ENCODE measurements at places on chromosomes 2 and 18.
A peak's percentile ranks its signal among the peaks of the same experiment; 100 is the strongest.

- DNase-seq, result no peak
Observed at GRCh38 chr2:104447831-104448434, 406.0 kb upstream of the POU3F3 start.

DNA sequence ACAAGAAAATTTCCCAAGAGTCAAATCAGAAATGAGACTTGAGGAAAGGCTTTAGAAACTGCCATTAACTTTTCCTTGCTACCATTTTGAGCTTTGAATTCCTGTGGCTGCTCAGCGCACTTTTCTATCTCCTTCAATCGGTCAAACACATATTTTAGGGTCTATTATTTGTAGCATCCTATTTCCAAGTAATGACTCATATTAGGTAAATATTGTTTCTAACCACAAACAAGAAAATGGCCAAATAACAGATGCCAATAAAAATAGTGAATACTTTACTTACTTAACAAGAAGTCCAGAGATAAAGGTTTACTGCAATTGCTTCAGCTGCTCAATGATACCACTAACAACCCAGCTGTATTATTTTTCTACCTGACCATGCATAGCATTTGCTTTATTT lies 29.7 kb upstream of the CCDC178 start:
- no peak for DNase-seq

DNA sequence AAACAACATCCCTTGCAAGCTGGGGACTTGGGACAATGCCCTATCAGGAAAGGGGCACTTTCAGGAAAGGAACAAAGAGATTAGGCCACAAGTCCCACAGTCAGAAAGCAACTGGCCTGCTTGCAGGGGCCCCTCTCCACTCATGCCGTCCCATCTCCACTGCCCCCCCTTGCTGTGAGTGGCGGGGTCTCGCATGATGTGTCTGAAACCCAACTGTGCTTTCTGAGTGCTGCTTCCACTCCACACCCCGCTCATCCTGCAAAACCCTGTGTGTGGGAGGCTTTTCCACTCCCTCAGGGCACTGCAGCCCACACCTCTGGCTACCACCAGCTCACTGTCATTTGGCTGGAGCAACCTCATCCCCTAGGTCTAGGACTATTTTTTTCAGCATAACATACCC lies 7.9 kb downstream of the HS6ST1 start:
- no peak for DNase-seq

DNA sequence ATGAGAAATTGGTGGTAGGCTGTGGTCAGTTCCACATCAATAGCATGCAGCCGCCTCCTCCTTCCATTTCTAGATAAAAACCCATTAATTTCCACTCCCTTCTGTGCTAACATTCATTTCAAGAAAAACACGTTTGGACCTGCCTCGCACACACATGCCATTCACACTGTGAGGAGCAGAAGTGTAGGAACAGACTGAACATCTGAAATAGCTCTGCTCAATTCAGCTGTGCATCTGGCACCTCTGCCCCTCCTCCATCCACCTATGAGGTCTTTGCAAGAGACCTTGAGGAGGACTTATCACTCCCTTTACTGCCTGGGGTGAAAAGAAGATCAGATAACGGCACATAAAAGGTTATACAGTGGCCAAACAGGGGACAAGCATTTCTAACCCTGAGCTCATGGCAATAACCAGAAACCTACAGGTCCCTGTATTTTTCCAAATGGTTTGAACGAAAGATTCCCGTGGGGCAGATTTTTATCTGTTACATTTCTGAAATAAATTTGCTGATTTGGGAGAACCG lies 30.8 kb upstream of the LRP2 start:
- DNase-seq, result no peak

DNA sequence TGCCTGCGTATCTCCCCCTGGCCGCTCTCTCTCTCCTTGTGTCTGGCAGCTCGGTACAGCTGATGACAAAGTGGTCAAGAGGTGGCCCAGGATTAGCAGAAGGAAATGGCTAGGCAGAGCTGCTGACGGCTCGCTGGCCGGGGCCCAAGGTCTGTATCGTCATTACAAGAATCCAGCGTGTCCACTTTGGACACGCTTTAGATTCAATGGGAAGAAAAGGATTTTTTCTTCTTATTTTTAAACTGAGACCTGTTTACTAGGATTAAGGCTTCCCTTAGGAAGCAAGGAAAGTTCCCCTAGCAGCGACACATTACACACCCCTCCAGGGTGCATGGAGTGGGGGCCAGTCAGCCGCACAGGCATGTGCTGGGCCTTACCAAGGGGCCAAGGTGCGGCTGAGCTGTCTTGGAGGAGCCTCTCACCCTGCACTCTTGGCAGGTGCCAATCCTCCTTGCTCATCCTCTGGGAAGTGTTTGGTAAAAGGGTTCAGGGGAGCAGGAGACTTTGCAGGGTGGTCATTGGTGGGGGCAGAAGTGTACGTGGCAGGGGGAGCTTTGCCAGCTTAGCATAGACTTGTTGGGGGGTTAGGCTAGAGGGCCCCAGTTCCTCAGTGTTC lies 76.8 kb downstream of the POLR1A start:
- no peak for DNase-seq

DNA sequence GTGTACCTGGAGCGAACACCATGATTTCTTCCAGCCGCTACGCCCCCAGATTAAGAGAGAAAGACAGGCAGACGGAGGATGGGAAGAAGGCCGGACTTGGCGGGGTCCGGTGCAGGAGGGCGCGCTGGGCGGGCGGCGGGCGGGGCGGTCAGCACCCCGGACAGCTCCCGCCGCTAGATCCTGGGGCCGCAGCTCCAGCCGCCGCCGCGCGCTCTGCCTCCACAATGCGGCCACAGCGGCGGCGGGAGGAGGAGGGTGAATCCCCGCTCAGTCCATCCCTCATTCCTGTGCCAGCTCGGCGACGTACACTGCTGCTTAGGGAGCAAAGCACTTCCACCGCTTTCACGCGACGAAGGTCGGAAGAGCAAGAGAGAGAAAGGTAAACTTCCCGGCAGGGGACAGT lies at the start of gene AKAIN1:
TSS of gene AKAIN1 (minus strand) at position 226 of the 403 bp plus-strand sequence. CDS start at position 22, 204 bp downstream.
- DNase-seq, result peak; percentile 4

DNA sequence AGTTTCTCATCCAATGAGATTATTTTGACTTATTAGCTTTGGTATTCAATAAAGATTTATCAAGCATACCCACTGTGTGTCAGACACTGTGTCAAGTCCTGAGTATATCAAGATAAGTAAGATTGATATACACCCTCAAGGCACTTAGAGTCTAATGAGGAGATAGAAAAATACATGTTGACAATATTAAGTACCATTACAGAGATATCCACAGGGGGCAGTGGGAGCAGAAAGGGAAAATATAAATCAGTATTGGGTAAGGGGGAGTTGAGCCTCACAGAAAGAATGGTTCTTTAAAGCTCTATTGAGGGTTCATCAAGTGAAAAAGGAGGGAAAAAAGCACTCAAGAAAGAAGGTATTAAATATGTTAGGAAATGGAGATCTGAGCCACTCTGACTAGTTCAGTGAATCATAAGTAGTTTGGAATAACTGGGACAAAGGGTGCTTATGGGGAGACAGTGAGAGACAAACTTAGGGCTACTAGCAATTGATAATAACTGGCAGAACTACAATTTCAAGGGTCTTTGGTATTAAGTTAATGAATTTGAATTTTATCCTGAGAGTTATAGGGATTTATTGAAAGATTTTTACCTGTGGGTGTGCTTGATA lies 45.5 kb upstream of the SLC8A1 start:
- no peak for DNase-seq

DNA sequence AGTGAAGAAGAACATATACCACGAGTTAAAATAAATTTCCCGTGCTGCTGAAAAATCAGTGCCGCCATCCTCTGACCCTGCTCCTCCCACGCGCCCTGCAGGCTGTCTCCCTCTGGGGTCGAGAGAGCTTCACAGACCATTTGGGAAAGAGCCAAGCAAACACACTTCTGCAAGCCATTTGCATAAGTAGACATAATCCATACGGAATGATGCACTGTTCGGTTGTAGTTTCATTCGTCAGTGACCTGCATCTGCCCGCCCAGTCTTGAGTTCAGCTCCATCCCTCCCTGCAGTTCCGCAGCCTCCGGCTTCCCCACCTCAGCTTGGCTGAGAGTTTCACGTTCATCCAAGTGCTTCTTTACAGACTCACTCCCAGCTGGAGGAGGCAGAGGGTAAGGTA lies 69.6 kb downstream of the TRAPPC12 start:
- DNase-seq, result no peak

- peak; percentile 82 for DNase-seq
Observed at GRCh38 chr2:37833423-37833822, 91.7 kb upstream of the RMDN2 start.

DNA sequence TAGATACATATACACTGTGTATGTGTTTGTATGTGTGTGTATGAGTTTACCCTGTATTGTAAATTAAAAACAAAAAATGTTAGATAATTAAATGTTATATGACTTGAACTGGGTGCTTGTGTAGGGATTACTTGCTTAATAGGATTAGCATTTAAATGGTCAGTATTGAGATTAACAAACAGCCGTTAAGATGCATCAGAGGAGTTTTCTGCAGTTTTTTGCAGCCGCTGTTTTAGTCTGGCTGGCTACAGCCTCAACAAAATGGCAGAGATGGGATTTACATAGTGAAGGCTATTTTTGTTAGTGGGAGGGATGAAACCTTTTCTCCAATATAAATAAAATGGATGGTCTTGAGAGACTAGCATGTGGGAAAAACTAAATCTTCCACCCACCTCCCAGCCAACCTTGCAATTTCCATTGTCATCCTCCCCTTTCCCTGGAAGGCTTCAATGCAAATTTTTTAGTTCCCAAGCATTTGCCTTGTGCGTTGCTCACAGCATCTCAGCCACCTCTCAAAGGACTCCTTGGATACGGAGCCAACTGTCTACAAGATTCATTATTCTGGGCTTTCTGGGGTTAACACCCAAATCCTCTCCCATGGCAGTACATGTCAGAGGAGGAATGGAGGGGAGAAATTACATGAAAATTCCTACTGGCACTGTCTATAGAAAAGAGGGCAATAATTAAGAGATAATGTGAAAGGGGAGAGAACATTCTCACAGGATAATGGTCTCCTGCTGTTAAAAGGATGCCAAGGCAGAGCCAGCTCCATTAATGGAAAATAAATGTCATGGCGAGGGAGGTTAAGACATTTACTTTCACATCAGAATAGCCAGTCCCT lies 351.9 kb downstream of the CDH2 start:
- no peak for DNase-seq

DNA sequence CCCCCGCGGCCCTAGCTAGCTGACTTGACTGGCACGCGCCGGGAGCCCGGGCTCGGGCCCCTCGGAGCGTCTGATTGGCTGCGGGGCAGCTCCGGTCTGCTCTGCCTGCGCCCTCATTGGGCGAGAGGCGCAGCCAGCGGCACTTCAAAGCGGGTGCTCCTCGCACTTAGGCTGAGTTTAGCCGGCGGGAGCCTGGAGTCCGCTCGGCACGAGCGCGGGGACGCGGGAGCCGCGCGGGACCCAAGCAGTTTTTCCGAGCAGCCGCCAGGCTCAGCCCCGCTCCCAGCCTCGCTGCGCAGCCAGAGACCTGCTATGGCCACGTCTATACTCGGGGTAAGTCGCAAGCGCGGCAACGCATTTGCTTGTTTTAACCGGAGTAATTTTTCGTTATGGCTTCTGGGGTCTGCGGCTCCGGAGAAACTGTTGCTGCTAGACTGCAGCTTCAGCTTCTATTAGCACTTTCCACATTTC lies at the start of gene SP9:
TSS of gene SP9 (plus strand) at position 174 of the 471 bp plus-strand sequence. CDS start at position 313, 139 bp downstream.
- DNase-seq, result peak; percentile 45

- no peak for DNase-seq
Observed at GRCh38 chr2:22078701-22079100, 954.9 kb downstream of the TDRD15 start.

DNA sequence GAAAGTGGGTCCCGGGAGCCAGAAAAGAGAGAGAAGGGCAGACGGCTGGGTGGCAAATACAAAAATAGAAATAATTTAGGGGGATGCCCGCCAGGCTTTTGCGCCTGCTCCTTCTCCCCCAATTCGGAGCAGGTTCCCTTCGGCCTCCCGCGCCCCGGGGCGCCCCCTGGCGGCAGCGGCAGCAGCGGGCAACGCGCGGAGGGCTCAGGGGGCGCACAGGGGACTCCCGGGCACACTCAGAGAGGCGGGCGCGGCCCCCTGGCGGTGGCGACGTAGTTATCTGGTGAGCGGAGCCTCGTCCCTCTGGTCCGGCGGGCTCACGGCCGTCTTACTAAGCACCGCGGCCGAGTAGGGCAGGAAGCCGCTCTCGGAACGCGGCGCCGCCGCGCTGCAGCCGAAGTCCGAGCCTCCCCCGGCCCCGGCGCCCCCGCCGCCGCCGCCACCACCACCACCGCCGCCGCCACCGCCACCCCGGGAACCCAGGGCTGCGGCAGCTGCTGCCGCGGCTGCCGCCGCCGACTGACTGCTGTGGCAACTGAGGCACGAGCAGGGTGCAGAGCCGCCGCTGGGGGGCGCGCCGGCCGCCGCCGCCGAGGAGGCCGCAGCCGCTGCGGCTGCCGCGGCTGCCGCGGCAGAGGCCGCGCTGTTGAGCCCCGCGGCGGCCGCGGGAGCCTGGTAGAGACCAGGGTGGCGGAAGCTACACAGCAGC lies 3.8 kb downstream of the EVX2 start:
- peak; percentile 44 for DNase-seq

DNA sequence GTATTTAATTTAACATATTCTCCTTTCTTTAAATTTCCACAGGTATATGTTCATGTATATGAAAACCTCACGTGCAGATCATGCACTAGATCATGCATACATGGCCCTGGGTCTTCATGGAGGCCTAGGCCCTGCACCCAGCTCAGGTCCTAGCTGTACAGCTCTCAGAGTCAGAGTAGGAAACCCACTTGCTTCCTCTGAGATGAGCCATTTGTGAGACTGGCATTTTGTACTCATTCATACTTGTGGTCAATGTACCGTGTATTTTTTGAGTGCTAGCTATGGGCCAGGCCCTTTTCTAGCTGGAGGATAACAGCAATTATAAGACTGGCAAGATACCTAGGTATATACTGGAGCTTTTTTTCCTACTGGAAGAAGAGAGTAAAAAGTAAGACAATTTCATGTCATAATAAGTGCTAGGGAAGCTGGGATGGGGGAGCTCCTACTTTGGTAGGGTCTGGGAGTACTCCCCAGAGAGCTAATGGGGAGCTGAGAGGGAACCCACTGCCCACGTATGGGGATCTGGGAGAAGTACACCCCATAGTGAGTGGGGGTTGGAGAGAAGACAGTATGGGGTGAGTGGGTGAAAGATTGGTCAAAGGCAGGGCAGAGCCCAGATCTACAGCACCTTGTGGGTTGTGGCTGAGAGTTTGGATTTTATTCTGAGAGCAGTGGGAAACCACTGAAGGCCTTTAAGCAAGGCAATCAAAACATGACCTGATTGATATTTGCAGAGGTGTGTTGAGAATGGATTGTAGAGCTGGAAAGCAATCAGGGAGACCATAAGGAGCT lies 72.0 kb downstream of the POLE4 start:
- DNase-seq, result peak; percentile 26
